ENCODE measurements at places on chromosomes 16 and 17. TPM values are rescaled to one million over a fixed set of nuclear protein-coding genes. Genes with fewer than 3 reads are reported as not detected.

GRCh38 chr16:15749371-15749770 lies 99.3 kb downstream of the NDE1 start:
- DNase-seq: no peak
- no peaks in the 10 kb centered on the region for H3K27me3 ChIP-seq
- H3K4me3 ChIP-seq: no peak overlapping the region
- peaks cover 100% of the 10 kb centered on the region for H3K36me3 ChIP-seq
- H3K4me1 ChIP-seq: peaks cover 43% of the 10 kb centered on the region

DNA sequence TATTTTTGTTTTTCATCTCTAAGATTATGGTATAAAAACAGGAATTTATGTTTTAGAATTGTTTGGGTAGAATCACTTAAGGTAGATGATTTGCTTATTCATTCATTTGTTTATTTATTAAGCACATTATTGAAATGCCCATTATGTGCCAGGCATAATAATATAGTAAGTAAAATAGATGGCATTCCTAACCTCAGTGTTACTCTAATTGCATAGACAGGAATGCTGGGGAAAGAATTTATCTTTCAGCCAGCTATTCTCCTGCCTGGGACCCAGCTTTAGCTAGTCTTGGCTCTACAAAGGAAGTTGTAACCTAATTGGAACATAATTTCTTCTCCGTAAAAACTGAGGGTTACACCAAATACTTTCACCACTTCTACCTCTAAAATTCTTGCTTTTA lies 44.6 kb downstream of the NFAT5 start:
- no peak overlapping the region for H3K4me3 ChIP-seq
- H3K4me1 ChIP-seq: peaks cover 39% of the 10 kb centered on the region
- DNase-seq: no peak
- no peaks in the 10 kb centered on the region for H3K27me3 ChIP-seq

DNA sequence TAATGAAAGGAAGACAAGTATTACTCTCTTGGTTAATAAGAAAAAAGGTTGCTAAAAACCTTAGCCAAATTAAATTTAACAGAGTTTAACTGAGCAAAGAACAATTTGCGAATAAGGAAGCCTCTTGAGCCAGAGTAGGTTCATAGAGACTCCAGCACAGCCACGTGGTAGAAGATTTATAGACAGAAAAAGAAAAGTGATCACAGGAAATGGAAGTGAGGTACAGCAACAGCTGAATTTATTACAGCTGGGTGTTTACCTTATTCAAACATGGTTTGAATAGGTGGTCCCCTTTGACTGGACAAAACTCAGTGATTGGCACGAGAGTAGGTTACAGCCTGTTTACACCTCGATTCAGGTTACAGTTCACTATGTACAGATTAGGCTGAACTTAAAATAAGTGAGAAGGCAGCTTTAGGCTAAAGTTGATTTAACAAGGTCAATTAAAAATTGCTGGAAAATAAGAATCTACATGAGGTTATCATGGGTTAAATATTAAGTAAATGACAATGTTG lies 3.3 kb upstream of the CCL15 start:
- H3K27me3 ChIP-seq: peaks cover 7% of the 10 kb centered on the region
- H3K27ac ChIP-seq: no peak overlapping the region
- H3K4me3 ChIP-seq: no peak overlapping the region

DNA sequence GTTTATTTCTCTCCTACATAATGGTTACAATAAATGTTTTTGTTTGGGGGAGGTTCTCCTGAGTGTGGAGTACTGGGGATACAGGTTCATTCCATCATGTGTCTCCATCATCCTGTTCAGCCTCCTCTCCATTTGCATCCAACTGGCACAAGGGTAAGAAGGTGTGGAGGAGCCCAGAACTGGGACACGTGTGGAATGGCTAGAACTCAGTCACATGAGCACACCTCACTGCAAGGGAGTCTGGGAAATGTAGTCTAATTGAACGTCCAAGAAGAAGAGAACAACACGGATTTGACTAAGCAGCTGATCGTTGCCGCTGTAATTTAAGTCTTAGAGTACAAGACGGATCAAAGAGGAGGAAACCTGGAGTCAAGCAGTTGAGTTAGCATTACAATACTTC lies 6.1 kb downstream of the OR1A1 start:
- DNase-seq: no peak
- no peaks in the 10 kb centered on the region for H3K4me1 ChIP-seq
- no peaks in the 10 kb centered on the region for H3K27me3 ChIP-seq
- H3K4me3 ChIP-seq: no peak overlapping the region

GRCh38 chr17:51407576-51407975 lies 147.2 kb downstream of the UTP18 start:
- no peaks in the 10 kb centered on the region for H3K4me1 ChIP-seq
- no peak overlapping the region for H3K27ac ChIP-seq
- H3K27me3 ChIP-seq: no peaks in the 10 kb centered on the region
- H3K36me3 ChIP-seq: no peaks in the 10 kb centered on the region

- H3K27ac ChIP-seq: no peak overlapping the region
- no peaks in the 10 kb centered on the region for H3K36me3 ChIP-seq
- no peak for DNase-seq
- no peak overlapping the region for H3K4me3 ChIP-seq
- no peaks in the 10 kb centered on the region for H3K27me3 ChIP-seq
- no peaks in the 10 kb centered on the region for H3K4me1 ChIP-seq
Measured at GRCh38 chr17:31357091-31357490, 34.4 kb upstream of the RAB11FIP4 start.

GRCh38 chr16:74562117-74562516 lies 44.8 kb downstream of the GLG1 start:
- no peaks in the 10 kb centered on the region for H3K36me3 ChIP-seq
- no peak overlapping the region for H3K27ac ChIP-seq
- H3K4me1 ChIP-seq: peaks cover 40% of the 10 kb centered on the region
- no peak for DNase-seq
- no peaks in the 10 kb centered on the region for H3K27me3 ChIP-seq

GRCh38 chr16:87201052-87201451 lies 116.1 kb downstream of the C16orf95 start:
- H3K27me3 ChIP-seq: peaks cover 12% of the 10 kb centered on the region
- no peak overlapping the region for H3K4me3 ChIP-seq
- H3K27ac ChIP-seq: no peak overlapping the region
- peak; percentile 89 for DNase-seq
- no peaks in the 10 kb centered on the region for H3K4me1 ChIP-seq

- H3K27ac ChIP-seq: peak overlapping the region; percentile 71
- no peaks in the 10 kb centered on the region for H3K36me3 ChIP-seq
- no peak for DNase-seq
- no peak overlapping the region for H3K4me3 ChIP-seq
- peaks cover 58% of the 10 kb centered on the region for H3K4me1 ChIP-seq
- no peaks in the 10 kb centered on the region for H3K27me3 ChIP-seq
Measured at GRCh38 chr16:23141959-23142740, 7.1 kb downstream of the USP31 start.

DNA sequence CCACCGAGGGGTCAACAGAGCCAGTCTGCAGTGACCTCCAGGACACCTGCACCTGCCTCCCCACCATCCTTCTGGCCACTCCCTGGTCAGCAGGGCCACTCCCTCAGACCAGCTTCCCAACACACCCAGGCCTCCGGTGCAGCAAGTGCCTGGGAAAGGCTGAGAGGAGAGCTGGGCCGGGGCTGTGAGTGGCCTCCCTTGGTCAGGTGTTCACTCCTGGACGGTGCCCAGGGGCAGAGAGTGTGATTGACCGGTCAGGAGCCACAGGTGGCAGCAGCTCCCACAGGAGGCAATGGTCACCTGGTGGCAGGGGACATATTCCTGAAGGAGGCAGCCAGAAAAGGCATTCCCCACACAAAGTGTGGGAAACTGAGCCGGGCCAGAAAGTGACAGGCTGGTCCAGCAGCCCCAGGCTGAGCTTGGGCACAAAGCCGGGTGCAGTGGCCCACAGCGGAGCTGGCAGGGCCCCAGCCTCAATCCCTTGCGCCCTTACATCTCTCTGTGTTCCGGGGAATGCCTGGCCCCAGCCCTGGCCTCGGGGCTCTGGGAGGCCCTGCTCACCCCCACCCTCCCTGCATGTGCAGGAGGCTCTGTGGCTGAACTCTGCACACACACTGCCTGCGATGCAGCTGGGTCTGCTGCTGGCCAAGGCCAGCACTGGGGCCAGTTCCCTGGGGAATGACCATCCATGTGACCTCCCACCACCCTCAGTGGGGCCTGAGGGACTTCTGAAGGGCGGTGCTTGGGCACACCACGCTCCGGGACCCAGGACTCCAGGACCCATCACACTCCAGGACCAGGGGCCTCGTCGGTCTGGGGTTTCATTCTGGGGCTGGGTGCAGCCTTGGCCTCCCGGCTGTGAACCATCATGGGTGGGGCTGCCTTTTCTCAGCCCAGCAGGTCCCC lies 1.2 kb upstream of the C17orf99 start:
- H3K27me3 ChIP-seq: peaks cover 25% of the 10 kb centered on the region
- H3K4me1 ChIP-seq: no peaks in the 10 kb centered on the region
- H3K27ac ChIP-seq: peak overlapping the region; percentile 62
- peak; percentile 80 for DNase-seq

DNA sequence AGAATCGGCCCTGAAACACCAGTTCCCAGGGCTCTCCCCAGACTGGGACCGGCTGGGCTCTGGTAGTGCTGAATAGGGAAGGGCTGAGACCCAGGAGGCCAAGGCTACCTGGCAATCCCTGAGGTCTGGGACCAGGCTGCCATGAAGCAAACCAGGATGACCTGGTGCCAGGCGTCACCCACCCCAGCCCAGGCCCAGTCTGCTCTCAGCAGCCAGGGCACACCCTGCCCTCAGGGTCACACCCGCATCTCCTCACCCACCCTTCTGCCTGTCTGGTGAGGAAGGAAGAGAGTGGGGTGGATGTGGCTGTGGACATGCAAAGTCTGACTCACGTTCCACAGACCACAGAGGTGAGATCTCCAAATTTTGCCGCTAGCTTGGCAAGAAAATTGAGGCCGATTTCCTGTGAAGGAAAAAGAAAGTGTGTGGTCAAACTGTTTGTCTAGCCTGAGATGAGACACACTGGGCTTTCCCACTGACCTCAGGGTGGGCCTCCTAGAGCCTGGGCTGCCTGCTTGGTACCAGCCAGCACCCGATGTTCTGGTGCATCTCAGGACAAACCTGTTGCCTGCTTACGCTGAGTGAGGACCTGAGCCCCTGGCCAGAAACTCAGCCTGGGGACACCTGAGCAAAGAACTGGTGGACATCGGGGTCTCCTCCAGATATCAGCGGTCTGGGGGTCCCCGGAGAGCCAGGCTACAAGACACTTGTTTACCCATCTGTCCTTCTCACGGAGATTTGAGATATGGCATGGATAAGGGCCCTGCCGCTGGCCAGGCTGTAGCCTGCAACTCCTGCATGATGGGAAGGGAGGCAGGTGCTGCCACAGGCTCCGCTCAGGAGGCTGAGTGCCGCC lies 6.3 kb upstream of the RAB37 start:
- no peaks in the 10 kb centered on the region for H3K4me1 ChIP-seq
- no peak overlapping the region for H3K4me3 ChIP-seq
- DNase-seq: no peak
- H3K27ac ChIP-seq: no peak overlapping the region
- no peaks in the 10 kb centered on the region for H3K36me3 ChIP-seq
- H3K27me3 ChIP-seq: peaks cover 13% of the 10 kb centered on the region

DNA sequence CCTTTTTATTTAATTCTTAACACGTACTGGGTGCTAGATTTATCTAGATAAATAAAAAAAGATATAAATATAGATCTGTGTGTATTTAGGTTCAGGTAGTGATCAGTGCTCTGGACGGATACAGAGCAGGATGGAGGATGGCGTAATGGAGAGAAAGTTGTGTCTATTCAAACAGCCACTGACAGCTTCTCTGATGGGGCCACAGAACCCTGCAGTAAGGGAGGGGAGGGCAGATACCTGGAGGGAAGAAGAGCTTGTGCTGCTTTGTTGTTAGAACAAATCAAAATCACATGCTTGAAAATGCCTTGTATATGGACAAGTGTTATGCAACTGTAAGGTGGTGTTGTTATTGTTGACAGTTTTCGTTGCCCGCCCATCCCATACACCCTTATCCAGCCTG lies 170.2 kb downstream of the UTP18 start:
- H3K36me3 ChIP-seq: no peaks in the 10 kb centered on the region
- H3K27ac ChIP-seq: no peak overlapping the region
- no peak for DNase-seq
- no peaks in the 10 kb centered on the region for H3K27me3 ChIP-seq
- no peak overlapping the region for H3K4me3 ChIP-seq
- H3K4me1 ChIP-seq: no peaks in the 10 kb centered on the region

DNA sequence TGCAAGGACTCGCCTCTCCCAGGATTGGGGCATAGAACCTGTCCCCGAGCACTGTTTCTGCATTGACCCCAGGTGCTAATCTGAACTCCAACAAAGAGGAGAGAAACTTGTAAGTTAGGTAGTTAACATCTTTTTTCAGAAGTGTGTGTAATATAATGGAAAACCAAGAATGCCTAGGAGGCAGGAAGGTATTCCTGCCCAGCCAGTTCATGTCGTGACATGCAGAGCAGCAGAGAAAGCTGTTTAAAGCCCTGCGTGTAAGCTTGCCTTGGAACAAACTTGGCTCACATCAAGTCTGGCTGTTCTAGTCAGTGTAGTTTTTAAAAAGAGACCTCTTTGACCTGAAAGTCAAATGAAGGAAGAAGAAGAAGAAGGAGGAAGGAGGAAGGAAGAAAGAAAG lies 2.1 kb upstream of the GNA13 start:
- H3K27me3 ChIP-seq: no peaks in the 10 kb centered on the region
- peak overlapping the region; percentile 99 for H3K27ac ChIP-seq
- no peaks in the 10 kb centered on the region for H3K36me3 ChIP-seq

DNA sequence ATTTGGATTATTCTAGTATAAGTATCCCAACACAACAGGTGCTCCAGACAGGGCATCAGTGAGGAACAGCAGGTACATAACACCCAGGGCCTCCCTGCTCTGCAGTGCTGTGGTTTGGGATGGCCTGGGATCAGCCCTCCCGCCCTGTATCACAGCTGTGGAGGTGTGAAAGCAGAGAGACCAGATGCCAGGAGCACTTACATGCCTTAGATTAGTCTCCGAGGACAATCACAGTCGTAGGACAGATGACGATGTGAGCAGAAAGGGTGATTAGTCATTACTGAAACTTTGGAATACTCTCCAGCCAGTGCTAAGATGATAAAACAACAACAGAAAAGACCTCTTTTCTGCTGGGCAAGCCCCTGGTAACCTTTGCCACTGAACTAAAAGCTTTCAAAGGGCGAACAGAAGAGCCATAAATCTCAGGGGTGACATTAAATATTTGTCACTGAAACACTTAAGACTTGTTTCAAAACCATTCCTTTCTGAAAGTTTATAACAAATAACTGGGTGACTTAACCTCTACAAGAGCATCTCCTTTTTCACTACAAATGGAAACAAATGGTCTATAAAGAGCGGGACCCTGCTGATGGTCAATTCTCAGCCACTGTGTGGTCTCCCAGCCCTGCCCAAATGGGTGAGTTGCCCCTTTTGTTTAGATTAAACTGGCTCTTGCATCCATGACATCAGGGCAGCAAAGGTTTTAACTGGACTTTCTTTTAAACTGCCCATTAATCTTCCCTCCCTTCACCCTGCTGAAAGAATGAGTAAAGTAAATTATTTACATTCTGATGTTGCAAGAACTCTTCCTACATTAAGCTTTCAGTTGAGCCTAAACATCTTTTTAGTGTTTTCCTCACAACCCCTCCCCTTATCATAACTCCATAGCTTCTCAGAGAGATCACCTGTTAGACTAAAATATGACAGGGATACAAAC lies 183.1 kb upstream of the COX10 start:
- H3K4me1 ChIP-seq: no peaks in the 10 kb centered on the region
- no peak for DNase-seq
- H3K27ac ChIP-seq: no peak overlapping the region
- no peaks in the 10 kb centered on the region for H3K27me3 ChIP-seq

Gene ORC6
- 0.54 TPM for total RNA-seq

Gene TNFRSF13B
- total RNA-seq: not detected

Gene TMC8
- total RNA-seq: 3.0 TPM

Gene HEXD
- 23.9 TPM for total RNA-seq

Gene FADS6
- total RNA-seq: not detected

Gene PRSS33
- not detected for total RNA-seq

Gene HS3ST3A1
- 3.7 TPM for total RNA-seq

Gene TMEM170A
- total RNA-seq: 17.8 TPM

Gene TBC1D28
- total RNA-seq: not detected
